ENCODE measurements at places on chromosomes 4 and X. TPM values are rescaled to one million over a fixed set of nuclear protein-coding genes. Genes with fewer than 3 reads are reported as not detected.

DNA sequence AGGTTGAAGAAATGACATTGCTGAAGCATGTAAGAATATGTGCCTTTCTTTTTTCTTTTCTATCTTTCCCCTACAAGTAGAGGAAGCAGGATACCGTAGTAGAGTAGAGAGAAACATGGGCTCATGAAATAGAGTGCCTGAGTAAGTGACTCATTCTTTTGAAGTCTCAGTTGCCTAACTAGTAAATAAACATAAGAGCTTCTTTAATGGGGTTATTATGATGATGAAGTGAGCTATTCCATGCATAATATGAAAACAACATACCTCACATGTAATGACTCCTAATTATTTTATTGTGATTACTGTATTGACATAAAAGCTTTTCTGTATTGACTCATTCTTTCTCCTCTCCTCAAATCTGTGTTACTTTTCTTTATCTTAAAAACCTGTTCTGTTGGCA is 1538.2 kb downstream of the TECRL start:
- DNase-seq: no peak

DNA sequence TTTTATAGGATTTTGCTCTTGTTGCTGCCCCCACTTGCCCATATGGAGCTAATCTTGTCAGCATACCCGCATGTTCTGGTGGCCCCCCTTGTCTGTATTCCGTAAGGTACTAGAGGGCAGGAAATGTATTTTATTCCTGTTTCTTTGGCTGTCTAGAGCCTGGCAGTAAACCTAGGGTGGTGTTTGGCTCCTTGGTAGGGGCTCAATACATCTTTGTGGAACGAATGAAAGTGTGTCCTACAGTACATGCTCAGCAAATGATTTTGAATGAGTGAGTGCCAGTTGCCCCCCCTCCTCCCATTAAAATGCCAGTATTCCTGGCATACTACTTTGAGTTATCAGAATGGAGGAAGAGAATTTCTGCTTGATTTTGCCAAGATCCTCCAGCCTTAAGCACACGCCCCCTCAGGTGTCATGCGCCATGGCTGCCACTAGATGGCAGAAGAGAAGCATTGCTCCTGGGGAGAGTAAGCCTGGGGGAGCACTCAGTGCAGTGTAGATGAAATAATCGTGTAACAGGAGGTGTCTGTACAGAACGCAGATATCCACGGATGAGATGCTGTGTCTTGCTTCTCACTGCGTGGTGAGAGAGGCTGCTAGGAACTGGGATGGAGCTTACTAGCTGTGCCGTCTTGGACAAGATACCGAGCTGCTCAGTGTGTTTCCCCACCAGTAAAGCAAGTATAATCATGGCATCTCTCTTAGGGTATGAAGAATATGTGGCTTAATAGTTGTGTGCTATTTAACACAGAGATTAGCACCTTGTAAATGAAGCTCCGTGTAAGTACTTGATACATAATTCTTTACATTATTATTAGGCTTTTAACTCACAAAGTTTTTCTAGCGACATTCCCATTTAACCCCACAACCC is 17.2 kb upstream of the RNF212 start:
- peak; percentile 60 for DNase-seq

DNA sequence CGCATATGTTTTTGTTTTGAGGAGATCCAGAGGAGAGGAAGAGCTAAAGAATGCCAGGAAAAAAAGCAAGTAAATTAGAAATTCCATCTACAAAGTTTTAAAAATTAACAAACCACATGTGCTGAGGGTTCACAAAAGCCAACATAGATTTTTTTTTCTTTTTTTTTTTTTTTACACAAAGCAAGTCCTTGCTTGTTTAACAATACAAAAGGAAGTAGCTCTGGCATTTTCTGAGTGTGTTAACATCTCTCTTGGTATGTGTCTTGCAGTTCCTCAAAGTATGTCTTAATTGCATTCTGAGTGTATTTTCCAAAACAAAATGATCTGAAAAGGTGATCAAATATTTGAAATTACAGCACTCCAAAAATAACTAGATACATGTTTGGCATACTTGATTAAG is 1682.7 kb upstream of the AGA start:
- no peak for DNase-seq

DNA sequence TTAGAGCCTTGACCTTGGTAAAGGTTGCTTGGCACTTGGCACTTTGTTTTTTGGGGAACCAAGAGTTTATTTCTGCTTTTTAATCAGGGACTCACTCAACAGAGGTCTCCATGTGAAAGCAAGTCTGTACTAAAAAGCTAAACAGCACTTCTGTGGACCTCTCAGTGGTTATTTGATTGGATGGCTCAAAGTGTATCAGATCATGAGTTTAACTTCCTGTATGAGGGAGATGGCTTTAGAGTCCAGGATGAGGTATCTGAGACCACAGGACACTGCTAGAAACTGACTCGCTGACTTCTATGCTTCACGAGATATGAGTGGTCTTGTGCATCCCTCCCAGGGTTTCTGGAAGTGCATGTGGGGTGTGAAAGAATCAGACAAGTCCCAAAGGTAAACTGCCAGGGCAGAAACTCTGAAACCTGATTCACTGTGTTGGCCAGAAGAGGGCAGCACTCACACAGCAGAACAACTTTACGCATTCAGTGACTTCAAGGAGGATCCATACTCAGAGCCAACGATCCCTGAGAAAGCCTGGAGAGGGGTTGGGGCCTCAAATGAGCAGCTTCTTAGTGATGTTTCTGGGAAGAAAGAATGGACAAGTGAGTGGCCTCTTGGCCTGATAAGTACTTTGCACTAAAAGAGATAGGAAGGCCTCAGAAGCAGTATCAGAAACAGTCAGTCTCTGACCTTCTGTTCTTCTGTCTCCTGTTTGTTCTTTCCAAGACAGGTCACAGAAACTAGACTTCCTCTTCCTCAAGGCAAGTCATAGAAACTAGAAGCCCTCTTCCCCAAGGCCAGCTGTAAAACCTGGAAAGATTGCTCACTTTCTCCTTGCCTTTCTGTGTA is 220.3 kb upstream of the CXCL13 start:
- peak; percentile 6 for DNase-seq

DNA sequence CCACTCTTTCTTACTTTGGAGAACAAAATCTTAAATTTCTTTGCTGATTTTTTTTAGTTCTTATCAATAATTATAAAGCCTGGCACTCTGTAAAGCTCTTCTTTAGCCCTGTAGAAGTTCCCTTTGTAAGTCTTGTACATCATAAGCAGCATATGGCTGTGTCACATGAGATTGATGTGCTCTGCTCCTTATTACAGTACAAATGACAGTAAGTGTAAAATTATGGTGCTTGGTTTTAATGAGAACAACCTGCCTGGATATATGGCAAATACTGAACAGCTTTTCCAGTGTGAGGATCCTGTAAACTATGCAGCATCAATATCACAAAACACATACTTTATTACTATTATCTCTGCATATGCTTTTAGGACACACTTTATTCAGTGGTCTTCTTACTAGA is 145.9 kb upstream of the GNPDA2 start:
- DNase-seq: no peak

GRCh38 chr4:100834616-100835015 is 316.8 kb upstream of the EMCN start:
- no peak for DNase-seq

GRCh38 chrX:103831342-103831802 is 685 bp downstream of the RAB9B start:
- peak; percentile 25 for DNase-seq

- no peak for DNase-seq
Observed at GRCh38 chr4:37631551-37631950, 54.6 kb downstream of the RELL1 start.

GRCh38 chr4:177528620-177529019 is 86.4 kb upstream of the AGA start:
- no peak for DNase-seq

GRCh38 chr4:138975225-138975624 is 40.4 kb upstream of the NOCT start:
- DNase-seq: no peak

DNA sequence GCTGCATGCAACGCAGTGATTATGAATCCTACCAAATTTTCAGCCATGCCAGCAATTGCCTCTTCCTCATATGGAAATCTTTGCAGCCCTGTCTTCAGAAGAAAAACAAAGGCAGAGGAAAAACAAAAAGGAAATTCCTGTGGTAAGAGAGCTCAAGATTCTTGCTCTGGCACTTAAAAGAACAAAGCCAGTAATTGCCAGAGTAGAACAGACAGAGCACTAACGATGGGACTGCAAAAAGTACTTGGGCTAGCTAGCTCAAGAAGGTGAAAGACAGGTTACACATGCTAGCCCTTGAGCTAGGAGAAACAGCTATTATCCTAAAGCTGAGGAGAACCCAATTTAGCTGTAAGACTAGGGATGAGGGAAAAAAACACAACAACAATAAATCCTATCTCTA is 582.3 kb downstream of the KCNIP4 start:
- no peak for DNase-seq

- peak; percentile 51 for DNase-seq
Observed at GRCh38 chr4:73446336-73446938, 10.4 kb downstream of the AFP start.

The ANOS1 gene
- not detected for total RNA-seq

The WDR17 gene
- total RNA-seq: 0.22 TPM

- DNase-seq: no peak
Observed at GRCh38 chrX:145003443-145003842, 243.9 kb upstream of the SPANXN1 start.

DNA sequence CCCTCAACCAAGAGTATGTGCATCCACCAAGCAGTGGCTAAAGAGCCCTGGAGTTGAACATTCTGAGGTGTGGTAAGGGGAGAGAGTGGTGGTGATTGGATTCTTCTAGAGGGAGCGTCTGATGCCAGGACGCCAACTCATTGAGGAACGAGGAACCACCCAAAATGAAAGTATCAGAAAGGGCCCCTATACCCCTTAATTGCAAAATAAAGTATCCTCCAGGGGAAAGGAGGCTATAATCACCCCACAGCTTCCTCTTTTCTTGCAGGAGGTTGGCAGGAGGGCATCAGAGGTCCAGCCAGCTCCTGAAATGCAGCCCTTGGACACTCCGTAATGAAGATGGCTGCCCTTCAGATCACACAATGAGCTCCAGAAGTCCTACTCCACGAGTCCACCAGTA is 5.3 kb upstream of the KIAA1210 start:
- no peak for DNase-seq

Data from CD4-positive, CD25-positive, alpha-beta regulatory T cell (primary cell).